ENCODE measurements at places on chromosomes 4 and X.

- DNase-seq = no peak
Measured at GRCh38 chr4:108544481-108544880, 75.9 kb upstream of the RPL34 start.

- DNase-seq = no peak
Measured at GRCh38 chrX:69137371-69138117, 27.7 kb downstream of the PJA1 start.

DNA sequence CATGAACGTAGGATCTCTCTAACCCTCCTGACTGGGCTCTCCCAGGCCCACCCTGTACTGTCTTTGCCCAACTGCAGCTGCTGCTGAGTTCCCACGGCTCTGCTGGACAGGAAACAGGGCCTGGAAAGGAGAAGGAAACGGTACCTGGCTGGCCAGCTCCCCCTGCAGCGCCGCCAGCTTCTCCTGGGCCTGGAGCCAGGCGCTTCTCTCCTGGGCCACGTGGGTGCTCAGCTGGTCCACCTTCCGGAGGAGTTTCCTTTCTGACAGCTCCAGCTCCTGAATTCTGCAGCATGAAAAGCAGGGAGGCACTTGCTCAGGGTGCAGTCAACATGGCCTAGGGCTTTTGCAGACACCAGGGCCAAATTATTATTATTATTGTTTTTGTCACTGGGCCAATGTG lies 6.5 kb downstream of the C4orf50 start:
- no peak for DNase-seq

DNA sequence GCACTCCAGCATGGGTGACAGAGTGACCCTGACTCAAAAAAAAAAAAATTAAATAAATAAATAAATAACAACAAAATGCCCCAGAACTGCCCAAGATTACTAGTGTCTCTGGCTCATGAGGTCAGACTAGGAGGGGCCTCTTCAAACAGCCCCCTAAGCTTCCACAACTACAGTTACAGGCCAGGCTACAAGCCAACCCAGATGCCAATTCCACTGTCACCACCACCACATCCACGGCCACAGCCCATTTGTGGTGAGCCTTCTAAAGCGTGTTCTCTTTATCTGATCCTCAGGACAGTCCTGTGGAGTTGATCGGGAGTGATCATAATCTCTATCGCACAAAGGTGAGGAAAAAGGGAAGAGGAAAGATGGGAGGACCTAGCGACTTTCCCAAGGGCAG lies 36.6 kb downstream of the IGFBP7 start:
- DNase-seq = no peak

- DNase-seq = no peak
Measured at GRCh38 chr4:25884031-25884782, 21.4 kb upstream of the SEL1L3 start.

- DNase-seq = no peak
Measured at GRCh38 chrX:8692871-8693270, 39.1 kb downstream of the ANOS1 start.

- DNase-seq = peak; percentile 28
Measured at GRCh38 chrX:1249101-1249887, 19.3 kb upstream of the CSF2RA start.

GRCh38 chrX:43581888-43582539 lies 74.1 kb upstream of the MAOA start:
- no peak for DNase-seq

- no peak for DNase-seq
Measured at GRCh38 chrX:11399489-11400094, 106.4 kb downstream of the AMELX start.

Measured in WERI-Rb-1 (cell line).